ENCODE measurements at places on chromosomes 16 and 17.

GRCh38 chr17:82583720-82584234 is 64.2 kb downstream of the FOXK2 start:
- no peak for DNase-seq

DNA sequence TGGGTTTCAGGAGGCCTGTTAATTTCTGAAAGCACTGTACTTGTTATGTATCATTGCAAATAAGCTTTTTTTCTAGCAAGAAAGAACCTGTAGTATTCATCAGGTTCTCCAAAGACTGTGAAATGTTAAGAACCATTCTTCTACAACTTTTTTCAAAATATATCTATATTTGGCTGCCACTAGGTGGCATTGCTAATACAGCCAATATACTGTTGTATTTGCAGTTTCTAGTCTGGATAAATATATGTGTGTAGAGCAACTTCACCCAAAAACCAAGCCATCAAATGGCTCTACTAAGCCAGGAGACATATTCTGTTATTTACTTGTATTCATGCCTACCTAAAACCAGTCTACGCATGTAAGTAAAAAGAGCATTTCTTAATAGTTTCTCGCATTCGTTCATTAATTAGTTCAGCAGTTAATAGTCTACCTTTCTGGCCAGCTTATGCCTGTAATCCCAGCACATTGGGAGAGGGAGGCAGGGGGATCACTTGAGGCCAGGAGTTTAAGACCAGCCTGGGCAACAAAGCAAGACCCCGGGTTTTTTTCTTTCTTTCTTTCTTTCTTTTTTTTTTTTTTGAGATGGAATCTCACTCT is 39.5 kb downstream of the VMP1 start:
- no peak for DNase-seq

- DNase-seq, result peak; percentile 39
These were observed 519.1 kb downstream of the MAF start for GRCh38 chr16:79081297-79082066.

GRCh38 chr16:56866955-56867830 is 2.2 kb downstream of the SLC12A3 start:
- peak; percentile 47 for DNase-seq

- no peak for DNase-seq
These were observed 17.7 kb upstream of the ZNF594 start for GRCh38 chr17:5209396-5209795.

- DNase-seq, result peak; percentile 91
These were observed at the start of gene FLCN for GRCh38 chr17:17237026-17237799. FLCN (minus strand) TSS chr17:17237168; CDS start chr17:17228137, 9,031 bp downstream.

- DNase-seq, result no peak
These were observed 57.8 kb upstream of the IL34 start for GRCh38 chr16:70588565-70588964.

DNA sequence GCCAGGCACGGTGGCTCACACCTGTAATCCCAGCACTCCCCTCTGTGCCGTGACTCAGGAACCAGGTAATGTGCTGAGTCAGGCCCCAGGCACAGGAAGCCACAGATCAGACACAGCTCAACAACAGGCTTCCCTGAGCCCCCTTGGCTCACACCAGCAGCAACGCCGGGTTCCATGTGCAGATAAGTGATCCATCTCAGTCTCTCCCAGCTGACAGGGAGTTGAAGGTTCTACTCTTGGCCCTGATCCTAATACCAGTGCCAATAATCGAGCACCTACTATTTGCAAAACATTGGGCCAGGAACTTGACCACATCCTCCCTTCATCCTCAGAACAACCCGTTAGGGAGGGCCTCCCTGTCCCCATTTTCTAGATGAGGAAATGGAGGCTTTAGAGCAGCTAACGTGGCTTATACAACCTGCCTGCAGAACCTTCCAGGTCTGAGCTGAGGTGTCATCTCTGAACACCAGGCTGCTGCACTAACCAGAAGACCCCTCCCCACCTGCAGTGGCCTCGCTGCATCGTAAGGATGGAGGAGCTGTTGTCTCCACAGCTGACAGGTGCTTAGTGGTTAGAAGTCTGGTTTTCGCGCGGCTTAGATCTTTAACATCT is 64.8 kb upstream of the AMZ2 start:
- DNase-seq, result peak; percentile 57

DNA sequence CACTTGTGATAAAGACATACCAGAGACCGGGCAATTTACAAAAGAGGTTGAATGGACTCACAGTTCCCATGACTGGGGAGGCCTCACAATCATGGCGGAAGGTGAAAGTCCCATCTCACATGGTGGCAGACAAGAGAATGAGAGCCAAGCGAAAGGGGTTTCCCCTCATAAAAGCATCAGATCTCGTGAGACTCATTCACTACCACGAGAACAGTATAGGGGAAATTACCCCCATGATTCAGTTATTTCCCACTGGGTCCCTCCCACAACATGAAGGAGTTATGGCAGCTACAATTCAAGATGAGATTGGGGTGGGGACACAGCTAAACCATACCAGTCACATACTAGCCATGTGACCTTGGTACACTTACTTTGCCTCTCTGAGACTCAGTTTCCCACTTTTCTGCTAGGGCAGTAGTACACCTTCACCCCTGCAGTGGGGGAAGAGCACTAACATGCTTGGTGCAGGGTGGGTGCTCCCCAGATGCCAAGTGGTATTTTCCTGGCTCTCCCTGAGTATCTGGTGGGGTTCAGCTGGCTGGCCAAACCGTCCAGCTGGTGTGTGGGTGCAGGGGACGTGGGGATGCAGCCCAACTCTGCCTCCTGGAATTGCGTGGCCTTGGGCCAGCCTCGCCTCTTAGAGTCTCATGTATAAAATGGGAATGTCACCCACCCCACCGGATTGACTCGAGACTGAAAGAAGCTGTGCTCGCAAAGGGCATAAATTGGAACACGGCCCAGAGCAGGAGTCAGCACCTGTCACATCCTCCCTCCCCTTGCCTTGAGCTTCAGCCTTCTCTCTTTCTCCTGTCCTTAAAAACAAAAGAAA is 364.1 kb downstream of the CPPED1 start:
- no peak for DNase-seq

DNA sequence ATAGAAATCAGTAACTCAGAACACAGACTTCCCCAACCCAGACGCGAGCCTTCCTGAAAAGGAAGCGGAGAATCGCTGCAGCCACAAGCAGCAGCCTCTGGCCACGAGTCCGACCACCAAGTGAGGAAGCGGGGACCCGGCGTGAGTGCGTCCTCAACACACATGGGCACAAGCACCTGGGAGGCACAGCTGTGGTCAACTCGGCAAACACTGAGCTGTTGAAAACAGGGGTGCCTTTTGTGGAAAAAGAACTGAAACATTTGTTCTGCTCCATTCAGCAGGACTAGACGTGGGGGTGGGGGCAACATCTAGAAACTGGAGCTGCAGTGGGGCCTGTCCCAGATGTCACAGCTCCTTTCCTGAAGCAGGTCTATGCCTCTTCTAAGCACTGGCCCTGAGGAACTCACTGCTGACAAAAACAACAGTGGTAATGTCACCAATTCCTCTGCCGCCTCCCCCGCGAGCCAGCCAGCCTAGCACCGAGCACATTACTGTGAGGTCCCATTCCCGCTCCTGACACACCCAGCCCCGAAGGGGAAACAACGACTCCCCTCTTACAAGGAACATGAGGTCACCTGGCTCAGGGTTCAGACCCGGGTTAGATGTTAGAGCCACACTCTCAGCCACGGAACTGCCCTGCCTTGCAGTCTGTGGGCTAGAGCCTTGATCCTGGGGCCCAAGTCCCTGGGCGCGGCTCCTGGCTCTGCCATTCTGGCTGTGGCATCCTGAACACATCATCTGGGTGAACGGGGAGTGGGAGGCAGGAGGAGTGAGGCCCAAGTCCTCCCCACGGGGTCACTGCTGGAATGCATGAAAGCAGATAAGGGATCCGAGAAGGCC is 29.0 kb downstream of the KDM8 start:
- DNase-seq, result peak; percentile 73

- no peak for DNase-seq
These were observed 91.4 kb downstream of the WDR59 start for GRCh38 chr16:74893541-74893940.

DNA sequence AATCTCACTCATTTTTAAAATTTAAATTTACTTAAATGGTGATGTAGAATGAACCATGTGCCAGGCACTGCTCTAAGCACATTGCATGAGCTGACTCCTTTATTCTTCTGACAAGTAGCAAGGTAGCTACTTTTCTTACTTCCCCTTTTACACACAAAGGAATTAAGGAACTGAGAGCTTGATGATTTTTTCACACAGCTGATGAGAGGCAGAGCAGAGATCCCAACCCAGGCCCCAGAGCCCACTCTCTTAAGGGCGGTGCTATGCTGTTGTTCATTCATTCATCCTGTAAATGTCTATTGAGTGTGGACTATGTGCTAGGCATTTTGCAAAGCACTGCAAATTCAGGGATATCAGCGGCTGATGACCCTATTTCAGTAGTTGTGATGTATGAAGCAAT is 17.9 kb downstream of the SEC14L5 start:
- no peak for DNase-seq

GRCh38 chr17:45584092-45585036 is 93.8 kb upstream of the PLEKHM1 start:
- DNase-seq, result peak; percentile 79
